ENCODE measurements at places on chromosomes 1 and 21.

- DNase-seq, result no peak
Measured at GRCh38 chr1:182680901-182681567, 3.4 kb downstream of the RGS8 start.

DNA sequence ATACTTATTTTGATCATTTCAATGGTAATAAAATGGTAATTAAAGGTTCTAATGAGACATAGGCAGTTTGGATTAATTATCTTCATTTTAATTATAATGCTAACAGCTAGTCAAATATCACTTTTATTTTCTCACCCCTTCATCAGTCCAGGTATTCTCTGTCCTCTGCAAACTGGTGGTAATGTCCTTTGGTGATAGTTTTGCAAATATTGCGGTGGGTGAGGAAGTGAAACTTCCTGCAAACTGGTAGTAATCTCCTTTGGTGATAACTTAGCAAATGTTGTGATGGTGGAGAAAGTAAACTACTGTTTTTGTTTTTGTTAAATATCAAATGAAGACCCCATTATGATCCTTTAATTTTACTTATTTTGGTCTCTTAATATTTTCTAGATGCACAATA lies 209.0 kb downstream of the AMY1C start:
- DNase-seq, result no peak

- no peak for DNase-seq
Measured at GRCh38 chr1:121414905-121415304, 230.1 kb downstream of the SRGAP2C start.

GRCh38 chr1:115829023-115829674 lies 11.8 kb downstream of the NHLH2 start:
- DNase-seq, result no peak

GRCh38 chr1:54339126-54339525 lies 67.1 kb downstream of the SSBP3 start:
- DNase-seq, result no peak

- DNase-seq, result no peak
Measured at GRCh38 chr1:69414574-69414973, 153.1 kb upstream of the LRRC7 start.

- DNase-seq, result no peak
Measured at GRCh38 chr1:150927624-150928023, 1.5 kb downstream of the SETDB1 start.

- no peak for DNase-seq
Measured at GRCh38 chr1:20059847-20060246, 10.1 kb upstream of the PLA2G5 start.

- DNase-seq, result no peak
Measured at GRCh38 chr1:22537441-22538139, 25.7 kb upstream of the EPHA8 start.

DNA sequence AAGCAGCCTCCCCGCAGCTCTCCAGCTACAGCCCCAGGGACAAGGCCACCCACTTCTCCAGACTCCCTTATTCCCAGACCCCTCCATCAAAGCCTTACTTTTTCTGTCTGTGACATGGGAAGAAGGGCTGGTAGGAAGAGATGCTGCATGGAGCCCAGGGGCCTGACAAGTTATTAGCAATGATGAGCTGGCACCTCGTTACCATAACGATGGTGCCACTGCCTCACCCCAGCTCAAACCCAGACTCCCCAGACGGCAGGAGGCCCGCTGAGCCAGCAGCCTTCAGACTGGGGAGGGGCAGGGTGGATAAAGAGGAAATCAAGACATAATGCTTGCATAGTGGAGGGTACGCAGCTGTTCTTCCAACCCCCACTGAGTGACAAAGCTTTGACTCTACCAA lies 3.3 kb downstream of the DLGAP3 start:
- DNase-seq, result no peak

GRCh38 chr1:160412028-160412362 lies 11.6 kb downstream of the VANGL2 start:
- no peak for DNase-seq

GRCh38 chr1:212207822-212208520 lies 77.2 kb upstream of the PPP2R5A start:
- no peak for DNase-seq

DNA sequence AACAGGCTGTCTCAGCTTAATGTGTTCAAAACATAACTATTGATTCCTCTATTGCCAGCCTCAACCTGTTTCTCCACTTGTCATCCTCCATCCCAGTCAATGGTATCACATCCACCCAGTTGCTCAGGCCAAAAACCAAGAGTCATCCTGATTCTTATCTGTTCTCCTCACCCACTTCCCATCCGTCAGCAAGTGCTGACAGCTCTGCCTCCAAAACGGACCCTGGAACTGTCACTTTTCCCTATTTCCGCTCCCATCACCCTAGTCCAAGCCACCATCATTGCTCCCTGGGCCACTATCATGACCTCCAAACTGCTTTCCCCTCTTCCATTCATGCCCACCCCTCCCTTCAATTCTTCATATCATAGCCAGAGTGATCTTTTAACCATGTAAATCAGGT lies 36.2 kb upstream of the IFFO2 start:
- no peak for DNase-seq

- no peak for DNase-seq
Measured at GRCh38 chr1:4263699-4264098, 363.6 kb upstream of the C1orf174 start.

DNA sequence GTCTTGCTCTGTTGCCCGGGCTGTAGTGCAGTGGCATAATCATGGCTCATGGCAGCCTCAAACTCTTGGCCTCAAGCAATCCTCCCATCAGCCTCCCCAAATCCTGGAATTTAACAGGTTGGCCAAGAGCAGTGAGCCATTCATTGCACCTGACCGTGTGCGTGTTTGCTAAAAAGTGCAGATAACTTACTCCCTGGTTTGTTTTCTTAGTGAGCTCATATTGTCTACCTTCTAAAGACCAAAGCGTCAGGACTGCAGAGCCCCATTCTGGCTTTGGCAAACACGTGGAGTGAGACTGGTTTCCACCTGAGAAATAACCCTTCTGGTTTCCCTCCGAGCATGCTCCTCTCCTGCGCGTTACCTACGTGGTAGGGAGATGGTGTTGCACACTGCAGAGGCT lies 32.2 kb upstream of the CA6 start:
- DNase-seq, result no peak

DNA sequence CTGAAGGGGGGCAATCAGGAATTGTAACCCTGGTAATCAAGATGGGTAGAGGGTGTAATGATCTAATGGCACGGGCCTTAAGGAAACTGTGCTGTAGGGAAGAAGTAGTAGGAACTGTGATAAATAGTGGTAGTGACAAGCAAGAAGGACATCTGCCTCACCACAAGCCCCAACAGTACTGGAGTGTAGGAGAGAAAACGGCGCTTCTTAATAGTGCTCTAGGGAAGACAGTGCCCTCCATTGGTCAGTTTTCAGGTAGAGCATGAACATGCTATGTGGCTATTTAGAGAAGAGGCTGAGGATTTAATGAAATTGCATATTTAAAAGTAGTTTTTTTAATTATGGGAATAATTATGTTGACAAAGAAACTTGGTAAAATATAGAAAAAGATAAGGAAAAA lies 32.2 kb downstream of the SLC30A7 start:
- no peak for DNase-seq

- no peak for DNase-seq
Measured at GRCh38 chr1:112904071-112904830, 51.7 kb downstream of the SLC16A1 start.

DNA sequence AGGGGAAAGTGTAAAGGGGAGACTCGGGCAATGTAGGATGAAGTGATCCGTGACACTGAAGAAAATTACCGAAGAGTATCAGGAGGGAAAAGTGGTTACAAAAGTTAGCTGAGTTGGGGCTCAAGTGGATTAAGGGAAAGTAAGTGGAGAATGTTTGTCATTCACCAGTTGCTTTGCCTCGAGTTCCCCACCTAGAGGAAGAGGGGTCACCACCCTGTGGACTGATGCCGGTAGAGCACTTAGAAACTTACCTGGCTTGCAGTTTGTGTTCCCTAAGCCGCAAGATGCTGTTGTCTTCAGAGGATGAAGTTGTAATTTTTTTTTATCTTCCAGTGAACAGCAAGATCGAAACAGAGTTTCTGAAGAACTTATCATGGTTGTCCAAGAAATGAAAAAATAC lies 1.0 kb downstream of the PER3 start:
- no peak for DNase-seq

DNA sequence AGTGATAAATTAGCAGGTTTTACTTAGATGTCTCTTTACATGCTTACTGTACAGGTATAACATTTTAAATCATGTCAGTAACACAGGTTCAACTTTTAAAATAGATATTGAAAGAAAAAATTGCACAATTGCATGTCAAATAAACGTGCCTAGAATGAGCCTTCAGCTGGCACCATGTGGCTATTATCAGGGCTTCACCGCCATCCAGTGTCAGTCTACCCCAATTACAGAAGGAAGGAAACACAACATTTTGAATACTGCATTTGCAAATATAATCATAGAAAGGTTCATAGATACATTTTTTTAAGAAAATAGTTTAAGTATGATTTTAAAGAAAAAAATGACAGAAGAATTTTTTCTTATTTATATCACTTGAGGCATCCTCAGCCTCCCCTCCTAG lies 47.5 kb upstream of the SERTAD4 start:
- DNase-seq, result no peak

DNA sequence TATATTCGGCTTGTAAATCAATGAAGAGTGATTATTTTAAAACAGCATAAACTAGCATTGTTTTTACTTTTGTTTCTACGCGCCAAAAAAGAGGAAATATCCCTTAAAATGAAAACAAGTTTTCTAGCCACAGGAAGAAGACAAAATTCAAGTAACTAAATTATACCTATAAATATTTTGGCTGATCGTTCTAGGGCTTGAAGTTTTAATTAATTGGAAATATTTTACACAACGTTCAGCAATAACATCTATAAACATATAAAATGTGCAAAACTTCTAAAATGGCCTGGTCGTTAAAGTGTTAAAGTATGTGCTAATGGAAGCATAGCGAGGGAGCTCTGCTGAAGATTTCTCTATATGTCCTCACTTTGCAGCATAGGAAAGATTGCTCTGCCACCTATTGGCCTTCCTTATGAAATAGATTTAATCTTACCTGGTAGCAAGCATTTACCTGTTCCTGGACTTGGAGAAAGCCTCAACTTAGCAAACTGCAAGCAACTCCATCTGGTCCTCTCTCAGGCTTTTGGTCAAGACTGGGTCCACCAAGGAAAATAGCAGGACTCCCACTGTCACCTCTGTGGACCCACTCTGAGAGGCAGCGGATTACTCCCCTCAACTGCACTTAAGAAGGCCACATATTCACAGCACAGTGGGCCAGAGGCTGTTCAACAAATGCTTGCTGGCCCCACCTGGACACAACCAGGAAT lies 351.3 kb upstream of the RUNX1 start:
- no peak for DNase-seq

DNA sequence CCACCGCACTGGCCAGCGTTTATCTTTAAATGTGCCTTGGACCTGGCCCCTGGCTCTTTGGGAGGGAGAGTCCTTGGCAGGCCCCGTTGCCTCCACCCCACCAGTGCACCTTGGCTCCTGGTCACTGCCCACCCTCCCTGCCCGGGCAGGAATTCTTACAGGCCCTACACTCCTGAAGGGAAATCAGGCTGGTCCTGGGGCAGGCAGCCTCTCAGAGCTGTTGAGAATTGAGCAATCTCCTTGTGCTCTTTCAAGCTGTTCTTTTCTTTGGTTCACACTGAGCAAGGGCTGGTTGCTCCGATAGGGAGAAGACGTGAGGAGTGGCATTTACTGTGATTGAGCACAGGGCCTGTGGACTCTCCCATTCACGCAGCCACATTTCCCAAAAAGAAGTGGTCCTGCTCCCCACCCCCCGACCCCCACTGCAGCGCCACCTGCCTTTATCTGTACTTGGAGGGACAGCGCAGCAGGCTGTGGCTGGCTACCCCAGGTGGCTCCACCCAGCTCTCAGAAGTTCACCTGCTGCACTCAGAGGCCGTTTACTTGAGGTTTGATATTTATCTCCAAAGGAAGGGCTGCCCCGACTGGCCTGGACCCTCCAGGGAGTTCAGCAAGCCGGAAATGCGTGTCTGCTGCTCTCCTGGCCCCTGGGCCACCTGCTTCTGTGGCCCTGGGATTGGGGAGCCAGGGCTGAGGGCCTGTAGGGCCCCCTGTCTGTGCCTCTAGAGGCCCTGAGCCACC lies 47.8 kb downstream of the SKI start:
- no peak for DNase-seq

DNA sequence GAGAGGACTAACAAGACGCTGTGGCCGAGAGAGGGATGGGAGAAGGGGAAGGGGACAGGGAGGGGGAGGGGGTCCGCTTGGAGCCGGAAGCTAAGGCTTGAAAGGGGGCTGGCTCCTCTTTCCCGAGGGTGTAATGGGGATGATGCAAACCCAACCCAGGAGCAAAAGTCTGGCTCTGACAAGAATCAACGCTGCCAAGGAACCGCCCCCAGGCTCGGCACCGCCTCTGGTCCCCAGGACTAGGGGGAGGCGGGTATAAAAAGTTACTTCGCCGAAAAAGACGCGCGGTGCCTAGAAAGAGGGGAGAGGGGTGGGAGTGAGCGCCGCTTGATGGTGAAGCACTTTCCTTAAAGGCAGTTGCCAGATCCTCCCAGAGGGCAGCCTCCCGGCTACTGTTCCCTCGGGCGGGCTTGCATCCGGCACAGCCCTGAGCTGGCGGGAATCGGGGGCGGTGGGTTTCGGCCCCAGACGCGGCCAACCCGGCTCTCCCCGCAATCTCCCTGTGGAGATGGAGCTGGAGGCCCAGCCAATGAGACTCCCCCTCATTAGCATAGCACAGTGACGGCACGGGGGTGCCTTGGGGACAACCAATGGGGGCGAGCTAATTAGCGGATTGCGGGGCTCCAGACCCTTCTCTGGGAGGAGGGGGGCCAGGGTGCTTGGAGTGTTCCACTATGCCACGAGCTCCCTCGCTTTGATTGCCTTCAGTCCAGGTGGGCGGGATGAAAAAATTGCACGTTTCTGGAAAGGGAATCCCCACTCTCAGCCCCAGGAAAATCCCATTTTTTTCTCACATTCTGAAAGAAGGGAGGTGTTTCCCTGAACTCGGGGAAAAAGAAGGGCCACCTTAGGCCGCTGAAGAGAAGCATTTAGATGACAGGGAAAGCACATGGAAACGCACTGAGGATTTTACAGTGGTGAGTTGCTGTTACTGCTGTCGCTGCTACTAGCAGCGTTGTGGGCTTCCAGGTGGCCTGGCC lies at the start of gene KCNT2:
Gene KCNT2, minus strand, starts transcription at position 51 of the 980 bp plus-strand sequence. CDS start 131 bp downstream, outside the sequence.
- no peak for DNase-seq

GRCh38 chr1:152461544-152461943 lies 47.5 kb upstream of the CRNN start:
- DNase-seq, result no peak

- DNase-seq, result no peak
Measured at GRCh38 chr21:39381009-39381408, 32.1 kb upstream of the HMGN1 start.

- DNase-seq, result no peak
Measured at GRCh38 chr1:199352351-199352750, 675.2 kb upstream of the NR5A2 start.

- DNase-seq, result no peak
Measured at GRCh38 chr21:42790520-42791065, 88.7 kb downstream of the WDR4 start.

DNA sequence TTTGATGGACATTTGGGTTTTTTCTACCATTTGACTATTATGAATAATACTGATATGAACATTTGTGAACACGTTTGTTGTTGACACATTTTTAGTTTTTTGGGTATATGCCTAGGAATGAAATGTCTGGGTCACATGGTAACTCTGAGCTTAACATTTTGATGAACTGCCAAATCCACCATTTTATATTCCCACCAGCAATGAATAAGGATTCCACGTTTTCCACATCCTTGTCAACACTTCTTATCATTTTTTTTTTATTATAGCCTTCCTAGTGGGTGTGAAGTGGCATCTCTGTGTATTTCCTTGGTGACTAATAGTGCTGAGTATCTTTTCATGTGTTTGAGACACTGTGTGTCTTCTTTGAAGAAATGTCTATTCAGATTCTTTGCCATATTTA lies 67.6 kb downstream of the RASAL2 start:
- DNase-seq, result no peak
